ENCODE measurements at places on chromosomes 7 and 10.

DNA sequence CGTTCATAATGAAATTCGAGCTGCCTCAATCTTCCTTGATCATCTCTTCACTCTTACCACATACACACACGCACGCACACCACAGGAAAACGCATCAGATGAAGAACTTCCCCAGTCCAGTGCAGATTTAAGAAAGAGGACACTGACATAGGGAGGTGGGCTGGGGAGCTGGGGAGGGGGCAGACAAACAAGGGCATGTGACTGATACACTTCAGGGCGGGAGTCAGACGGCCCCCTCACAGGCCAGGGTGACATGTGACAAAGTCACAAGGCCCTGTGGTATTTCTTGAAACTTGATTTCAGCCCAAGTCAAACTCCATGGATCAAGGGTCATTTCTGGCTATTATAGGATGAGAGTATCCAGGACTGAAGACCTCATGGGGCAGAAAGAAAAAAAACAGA is 82.6 kb downstream of the KCNMA1 start:
- no peak overlapping the region for H3K27ac ChIP-seq
- H3K4me3 ChIP-seq, result no peak overlapping the region

- H3K27ac ChIP-seq, result no peak overlapping the region
- DNase-seq, result no peak
- H3K36me3 ChIP-seq, result no peaks in the 10 kb centered on the region
- H3K4me1 ChIP-seq, result no peaks in the 10 kb centered on the region
Observed at GRCh38 chr10:101111547-101111946, 19.6 kb upstream of the TLX1 start.

DNA sequence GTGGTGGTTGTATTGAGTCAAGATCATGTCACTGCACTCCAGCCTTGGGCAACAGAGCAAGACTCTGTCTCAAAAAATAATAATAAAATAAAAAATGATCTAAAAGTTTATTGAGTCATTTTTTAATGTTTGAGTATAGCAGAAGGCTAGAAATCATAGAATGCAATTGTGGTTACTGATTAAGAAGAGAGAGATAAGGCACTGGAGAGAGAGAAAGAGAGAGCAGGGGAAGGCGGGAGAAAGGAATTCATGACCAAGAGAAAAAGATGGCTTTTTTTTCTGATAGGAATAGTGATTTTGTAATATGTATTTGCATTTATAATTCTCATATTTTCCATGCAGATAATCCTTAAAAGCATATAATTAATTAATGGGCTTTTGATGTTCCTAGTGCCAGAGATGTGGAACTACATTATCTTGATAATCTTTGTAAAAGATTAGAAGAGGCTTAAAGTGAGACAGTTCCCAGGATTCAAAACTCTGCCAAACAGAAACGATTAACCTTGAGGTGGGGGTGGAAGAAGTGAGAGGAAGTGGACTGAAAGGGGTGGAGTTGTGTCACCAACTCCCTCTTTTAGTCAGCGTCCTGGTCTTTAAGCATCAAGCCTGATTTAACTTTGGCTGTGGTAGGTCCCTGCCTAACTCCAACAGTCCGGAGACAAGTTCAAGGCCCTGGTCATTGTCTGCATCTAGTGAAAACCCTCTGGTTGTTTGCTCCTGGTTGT is 76.2 kb downstream of the CHN2 start:
- no peaks in the 10 kb centered on the region for H3K36me3 ChIP-seq
- no peak for DNase-seq
- peaks cover 10% of the 10 kb centered on the region for H3K4me1 ChIP-seq

DNA sequence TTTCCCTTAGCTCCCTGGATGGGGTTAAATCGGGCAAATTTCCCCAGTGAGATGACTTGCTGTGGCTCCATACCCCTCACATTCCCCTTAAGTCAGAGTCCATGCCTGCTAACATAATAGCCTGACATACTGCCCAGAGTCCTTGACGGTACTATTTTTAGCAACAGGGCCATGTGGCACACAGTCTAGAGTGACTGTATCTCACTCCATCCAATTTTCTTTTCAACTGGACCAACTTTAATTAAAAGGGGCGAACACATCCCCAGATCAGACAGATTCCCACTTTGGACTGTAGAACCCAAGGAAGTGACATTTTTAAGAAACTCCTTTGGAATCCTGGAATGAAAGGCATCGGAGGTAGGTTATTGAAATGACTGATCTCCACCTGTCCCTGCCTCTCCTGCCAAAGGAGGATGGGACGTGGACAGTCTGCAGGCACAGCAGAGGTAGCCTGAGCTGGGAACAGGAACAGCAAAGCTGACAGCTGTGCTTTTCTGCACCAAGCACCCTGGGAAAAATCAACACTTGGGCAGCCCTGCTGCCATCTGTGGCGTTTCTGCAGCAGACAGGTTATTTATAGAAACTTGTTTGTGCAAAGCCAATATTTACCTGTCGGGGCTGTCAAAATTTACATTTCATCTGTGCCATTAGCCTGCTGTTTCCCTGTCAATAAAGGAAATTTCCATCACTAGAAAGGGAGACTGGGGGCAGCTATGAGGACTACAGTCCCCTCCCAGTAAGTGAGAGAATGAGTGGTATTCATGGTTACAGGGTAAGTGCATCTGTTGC is 221.5 kb upstream of the AOAH start:
- H3K27ac ChIP-seq, result no peak overlapping the region
- no peak overlapping the region for H3K4me3 ChIP-seq
- DNase-seq, result no peak
- peaks cover 79% of the 10 kb centered on the region for H3K36me3 ChIP-seq
- peaks cover 23% of the 10 kb centered on the region for H3K4me1 ChIP-seq

DNA sequence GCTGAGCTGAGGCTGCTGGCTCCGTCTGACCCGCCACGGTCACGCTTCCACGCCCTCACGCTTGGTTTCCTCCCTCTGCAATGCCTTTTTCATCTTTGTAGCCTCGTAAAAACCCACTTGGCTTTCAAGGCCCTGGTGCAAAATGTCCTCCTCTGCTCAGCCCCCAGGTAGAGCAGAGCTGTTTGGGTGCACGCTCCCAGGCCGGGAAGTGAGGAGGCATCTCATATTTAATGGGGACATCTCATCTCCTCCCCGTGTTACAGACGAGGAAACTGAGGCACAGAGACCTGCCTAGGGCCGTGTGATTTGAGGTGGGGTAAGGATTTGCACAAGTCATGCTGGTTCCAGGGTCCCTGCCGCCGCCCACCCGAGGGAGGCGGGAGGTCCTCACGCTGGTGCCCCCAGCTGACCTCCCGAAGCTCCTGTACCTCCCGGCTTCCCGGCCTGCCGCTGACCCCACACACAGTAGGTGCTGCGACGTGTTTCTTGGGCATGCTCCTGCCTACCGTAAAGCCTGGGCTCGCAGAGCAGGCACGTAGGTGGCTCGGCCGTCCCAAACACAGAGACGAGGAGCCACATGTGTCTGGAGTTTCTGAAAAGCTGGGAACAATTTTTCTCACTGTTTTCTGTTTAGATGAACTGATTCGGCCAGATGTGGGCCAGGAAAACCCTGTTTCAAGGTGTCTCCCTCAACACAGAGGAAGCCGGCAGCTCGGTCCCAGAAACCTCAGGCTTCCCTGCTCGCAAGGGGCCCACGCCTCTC is 11.5 kb downstream of the FOXL3 start:
- no peaks in the 10 kb centered on the region for H3K4me1 ChIP-seq
- no peaks in the 10 kb centered on the region for H3K36me3 ChIP-seq
- H3K4me3 ChIP-seq, result no peak overlapping the region
- H3K27ac ChIP-seq, result no peak overlapping the region
- H3K27me3 ChIP-seq, result no peaks in the 10 kb centered on the region

DNA sequence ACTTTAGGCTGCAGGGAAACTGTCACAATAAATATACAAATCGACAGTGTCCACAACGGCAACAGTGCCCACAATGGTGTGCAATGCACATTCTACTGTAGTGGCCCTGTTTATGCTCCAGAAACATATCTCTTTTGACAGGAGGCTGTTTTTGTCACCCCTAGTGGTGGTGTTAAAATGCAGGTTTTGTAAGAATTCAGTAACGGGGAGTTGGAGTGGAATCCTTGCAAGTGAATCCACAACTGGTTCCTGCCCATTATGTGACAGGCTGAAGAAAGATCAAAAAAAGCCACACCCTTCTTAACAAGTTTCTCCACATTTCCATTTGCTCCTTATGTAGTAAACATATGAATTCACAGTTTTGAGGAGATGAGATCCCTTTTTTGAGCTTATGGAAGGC is 58.5 kb downstream of the BEND7 start:
- H3K4me1 ChIP-seq, result no peaks in the 10 kb centered on the region
- no peaks in the 10 kb centered on the region for H3K27me3 ChIP-seq
- DNase-seq, result no peak
- H3K27ac ChIP-seq, result no peak overlapping the region
- H3K36me3 ChIP-seq, result no peaks in the 10 kb centered on the region

DNA sequence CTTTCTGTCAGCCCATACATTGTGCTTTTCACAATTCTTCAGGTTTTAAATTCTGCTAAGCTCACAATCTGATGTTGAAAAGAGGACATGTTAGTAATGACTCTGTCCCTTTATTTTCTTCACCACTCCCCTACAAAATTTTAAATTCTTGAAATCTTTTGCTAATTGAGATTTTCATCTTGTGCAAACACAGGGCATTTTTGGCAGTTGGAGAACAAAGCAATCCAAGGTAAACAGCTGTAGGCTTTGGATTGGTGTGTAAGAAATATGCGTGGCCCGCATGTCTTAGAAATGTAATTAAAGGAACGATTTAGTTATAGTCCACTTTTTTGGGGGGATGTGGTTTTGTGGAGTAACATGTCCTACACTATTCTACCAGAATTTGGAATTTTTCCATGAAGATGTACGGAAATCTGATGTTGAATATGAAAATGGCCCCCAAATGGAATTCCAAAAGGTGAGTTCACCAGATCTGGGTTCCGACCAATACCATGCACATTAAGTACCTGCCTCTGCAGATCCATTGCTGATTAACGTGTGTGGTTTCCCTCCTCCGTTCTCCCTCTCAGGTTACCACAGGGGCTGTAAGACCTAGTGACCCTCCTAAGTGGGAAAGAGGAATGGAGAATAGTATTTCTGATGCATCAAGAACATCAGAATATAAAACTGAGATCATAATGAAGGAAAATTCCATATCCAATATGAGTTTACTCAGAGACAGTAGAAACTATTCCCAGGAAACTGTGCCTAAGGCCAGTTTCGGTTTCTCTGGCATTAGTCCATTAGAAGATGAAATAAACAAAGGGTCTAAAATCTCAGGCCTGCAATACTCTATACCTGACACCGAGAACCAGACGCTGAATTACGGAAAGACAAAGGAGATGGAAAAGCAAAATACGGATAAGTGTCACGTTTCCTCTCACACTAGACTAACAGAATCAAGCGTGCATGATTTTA is 181.1 kb downstream of the ARHGAP21 start:
- no peak for DNase-seq
- H3K27me3 ChIP-seq, result no peaks in the 10 kb centered on the region
- no peaks in the 10 kb centered on the region for H3K36me3 ChIP-seq
- H3K4me1 ChIP-seq, result no peaks in the 10 kb centered on the region

DNA sequence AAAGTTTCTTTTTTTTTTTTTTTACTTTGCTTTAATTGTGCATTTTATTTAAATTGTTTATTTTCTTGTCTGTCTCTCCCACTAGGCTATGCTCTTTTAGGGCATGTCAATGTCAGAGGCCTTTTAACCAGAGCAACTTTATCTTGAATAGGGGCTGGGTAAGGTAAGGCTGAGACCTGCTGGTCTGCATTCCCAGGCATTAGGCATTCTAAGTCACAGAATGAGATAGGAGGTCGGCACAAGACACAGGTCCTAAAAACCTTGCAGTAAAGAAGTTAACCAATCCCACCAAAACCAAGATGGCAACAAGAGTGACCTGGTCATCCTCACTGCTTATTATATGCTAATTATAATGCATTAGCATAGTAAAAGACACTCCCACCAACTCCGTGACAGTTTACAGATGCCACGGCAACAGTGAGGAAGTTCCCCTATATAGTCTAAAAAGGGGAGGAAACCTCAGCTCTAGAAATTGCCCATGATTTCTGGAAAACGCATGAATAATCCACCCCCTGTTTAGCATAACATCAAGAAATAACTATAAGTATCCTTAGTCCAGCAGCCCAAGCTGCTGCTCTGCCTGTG is 47.0 kb upstream of the FRMD4A start:
- no peak overlapping the region for H3K4me3 ChIP-seq
- H3K36me3 ChIP-seq, result no peaks in the 10 kb centered on the region
- H3K27ac ChIP-seq, result no peak overlapping the region
- peaks cover 11% of the 10 kb centered on the region for H3K4me1 ChIP-seq
- DNase-seq, result no peak

DNA sequence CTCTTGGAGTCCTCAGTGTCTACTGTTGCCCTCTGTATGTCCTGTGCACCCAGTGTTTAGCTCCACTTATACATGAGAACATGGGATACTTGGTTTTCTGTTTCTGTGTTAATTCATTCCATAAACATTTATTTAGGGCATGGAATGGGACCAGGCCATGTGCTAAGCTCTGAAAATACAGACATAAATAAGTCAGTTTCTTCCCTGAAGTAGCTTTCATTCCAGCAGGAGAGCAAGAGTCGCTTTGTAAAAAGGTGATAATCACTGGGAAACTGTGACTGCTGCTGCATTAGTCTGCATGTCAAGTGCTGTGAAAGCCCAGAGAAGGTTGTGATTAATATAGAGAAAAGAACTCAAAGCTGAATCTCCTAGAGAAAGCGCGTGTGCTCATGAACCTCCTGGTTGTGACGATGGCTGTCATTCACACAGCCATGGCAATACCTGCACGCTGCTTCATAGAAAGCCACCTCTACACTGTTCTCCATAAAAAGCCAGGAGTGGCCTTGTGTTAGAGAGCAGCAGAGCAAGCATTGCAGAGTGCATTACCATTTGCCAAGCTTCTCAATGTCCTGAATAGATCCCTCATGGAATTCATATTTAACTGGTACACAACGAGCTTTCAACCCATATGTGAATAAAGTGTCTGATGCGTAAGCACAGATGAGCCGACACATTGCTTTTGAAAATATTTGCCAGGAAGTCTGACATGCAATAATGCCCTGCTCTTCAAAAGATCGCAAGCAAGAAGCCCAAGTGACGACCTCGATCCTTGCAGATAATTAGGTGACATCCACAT is 30.6 kb upstream of the PITRM1 start:
- no peak overlapping the region for H3K4me3 ChIP-seq
- DNase-seq, result no peak
- no peaks in the 10 kb centered on the region for H3K36me3 ChIP-seq
- H3K27ac ChIP-seq, result no peak overlapping the region
- H3K4me1 ChIP-seq, result peaks cover 7% of the 10 kb centered on the region
- peaks cover 84% of the 10 kb centered on the region for H3K27me3 ChIP-seq

DNA sequence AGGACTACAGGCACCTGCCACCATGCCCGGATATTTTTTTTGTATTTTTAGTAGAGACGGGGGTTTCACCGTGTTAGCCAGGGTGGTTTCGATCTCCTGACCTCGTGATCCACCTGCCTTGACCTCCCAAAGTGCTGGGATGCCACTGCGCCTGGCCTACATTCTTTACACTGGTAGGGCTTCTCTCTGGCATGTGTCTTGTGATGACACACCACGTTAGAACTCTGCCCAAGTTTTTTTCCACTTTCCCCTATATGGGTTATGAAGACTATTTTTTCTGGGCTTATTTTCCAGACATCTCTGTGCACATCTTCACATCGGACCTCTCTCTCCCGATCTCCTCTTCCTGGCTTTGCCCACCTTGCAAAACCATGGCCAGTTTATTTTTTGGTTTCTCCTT is 10.7 kb downstream of the FAM200A start:
- no peak for DNase-seq
- no peaks in the 10 kb centered on the region for H3K4me1 ChIP-seq
- no peaks in the 10 kb centered on the region for H3K27me3 ChIP-seq
- peaks cover 22% of the 10 kb centered on the region for H3K36me3 ChIP-seq
- no peak overlapping the region for H3K27ac ChIP-seq

GRCh38 chr7:31783221-31783620 is 96.2 kb downstream of the PPP1R17 start:
- DNase-seq, result no peak
- no peaks in the 10 kb centered on the region for H3K36me3 ChIP-seq
- no peak overlapping the region for H3K4me3 ChIP-seq
- no peak overlapping the region for H3K27ac ChIP-seq
